Upper lobe of right lung (tissue), 1 donor: ENCODE measurements at places on chromosomes 1 and 21. TPM values are rescaled to one million over a fixed set of nuclear protein-coding genes. Genes with fewer than 3 reads are reported as not detected.

The FCRL4 gene
- total RNA-seq, result not detected

The NTNG1 gene
- 12.6 TPM for total RNA-seq

The CATSPERE gene
- 1.1 TPM for total RNA-seq

The SYT2 gene
- 0.06 TPM for total RNA-seq

The PCP4 gene
- 1.0 TPM for total RNA-seq

The SEC16B gene
- total RNA-seq, result 2.2 TPM
